ENCODE measurements at places on chromosomes 7 and 10.

DNA sequence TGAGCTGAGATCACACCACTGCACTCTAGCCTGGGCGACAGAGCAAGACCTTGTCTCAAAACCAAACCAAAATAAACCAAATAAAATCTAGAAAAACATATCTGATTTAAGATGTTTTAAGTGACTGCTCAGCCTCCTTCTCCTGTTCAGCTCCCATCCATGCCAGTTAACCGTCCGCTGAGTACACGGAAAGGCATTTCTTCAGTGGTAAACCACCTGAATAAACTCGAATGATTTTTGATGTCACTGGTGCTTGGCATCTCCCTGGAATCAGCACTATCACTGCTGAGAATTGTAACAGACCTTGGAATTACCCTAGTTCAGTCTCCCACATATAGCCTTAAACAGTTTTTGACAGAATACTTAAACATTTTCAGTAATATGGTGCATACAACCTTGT is 24.1 kb upstream of the NRCAM start:
- no peak for DNase-seq

- DNase-seq, result no peak
These were observed 399.8 kb downstream of the HTR7 start for GRCh38 chr10:90458054-90458453.

GRCh38 chr7:143901332-143901667 is 676 bp downstream of the TCAF1 start:
- no peak for DNase-seq

DNA sequence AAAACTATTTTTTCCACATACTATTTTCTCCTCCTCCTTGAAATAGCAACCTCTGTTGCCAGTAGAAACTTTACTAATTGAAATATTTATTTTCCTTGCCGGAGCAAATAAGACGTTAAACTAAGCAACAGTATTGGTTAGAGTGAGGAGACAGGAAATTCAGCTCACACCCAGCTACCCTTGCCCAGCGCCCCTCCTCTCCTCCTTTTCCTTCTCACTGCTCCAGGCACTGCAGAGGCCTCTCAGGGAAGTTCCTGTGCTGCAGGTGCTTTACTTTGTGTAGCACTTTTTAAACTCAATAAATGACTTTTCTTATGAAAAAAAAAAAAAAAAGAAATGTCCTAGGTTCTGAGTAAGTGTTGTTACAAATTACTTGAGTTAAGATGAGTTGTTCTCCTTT is 134.0 kb downstream of the SEMA3E start:
- DNase-seq, result no peak

GRCh38 chr10:122490268-122490667 is 28.9 kb downstream of the HTRA1 start:
- no peak for DNase-seq

- DNase-seq, result no peak
These were observed 44.4 kb downstream of the MYPN start for GRCh38 chr10:68153473-68154210.

DNA sequence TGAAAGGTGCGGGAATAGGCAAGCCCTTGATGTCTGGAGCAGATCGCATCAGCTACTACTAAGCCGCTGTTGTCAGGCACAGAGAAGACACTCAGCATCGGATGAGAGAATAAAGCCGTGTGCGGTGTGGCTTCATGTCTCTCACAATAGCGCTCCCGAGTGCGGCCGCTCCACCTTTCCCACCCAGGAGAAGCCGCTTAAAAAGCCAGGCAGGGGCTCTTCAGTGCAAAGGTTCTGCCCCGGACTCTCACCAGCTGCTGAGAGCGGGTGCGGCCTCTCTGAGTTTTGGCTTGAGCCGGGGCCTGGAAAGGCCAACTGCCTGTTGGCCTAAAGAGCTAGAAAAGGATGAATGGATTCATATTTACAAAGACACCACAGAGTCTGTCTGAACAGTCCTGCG is 600.6 kb downstream of the DNAJB6 start:
- DNase-seq, result no peak

DNA sequence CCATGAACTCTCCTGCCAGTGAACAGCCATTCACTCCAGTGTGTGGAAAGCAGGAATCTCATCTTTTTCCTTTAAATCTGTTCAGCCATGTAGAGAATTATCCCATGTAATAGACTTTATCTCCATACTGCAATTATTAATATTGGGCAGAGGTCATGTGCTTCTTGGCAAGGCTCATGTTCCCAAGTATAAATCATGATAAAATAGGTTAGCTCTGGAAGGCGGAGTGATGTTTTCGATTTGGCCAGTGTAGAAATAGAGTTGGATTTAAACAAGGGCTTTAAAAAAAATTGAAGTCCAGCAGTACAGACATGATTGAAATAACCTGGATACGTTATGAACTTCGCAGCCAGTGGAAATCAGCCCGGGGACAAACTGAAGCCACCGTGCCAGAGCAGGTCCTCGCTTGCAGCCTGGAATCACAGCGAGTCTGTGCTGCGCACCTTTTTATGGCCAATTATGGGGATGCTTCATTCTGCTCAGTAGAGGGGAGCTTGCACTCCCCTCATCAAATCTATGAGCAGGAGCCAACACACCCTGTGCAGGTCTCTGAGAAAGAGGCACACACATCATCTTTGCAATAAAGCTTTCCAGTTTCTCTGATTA is 654.0 kb upstream of the MKI67 start:
- DNase-seq, result no peak

- no peak for DNase-seq
These were observed 23.8 kb downstream of the TCF7L2 start for GRCh38 chr10:112973805-112974204.

GRCh38 chr10:110007161-110007700 is 553 bp upstream of the ADD3 start:
- DNase-seq, result no peak

DNA sequence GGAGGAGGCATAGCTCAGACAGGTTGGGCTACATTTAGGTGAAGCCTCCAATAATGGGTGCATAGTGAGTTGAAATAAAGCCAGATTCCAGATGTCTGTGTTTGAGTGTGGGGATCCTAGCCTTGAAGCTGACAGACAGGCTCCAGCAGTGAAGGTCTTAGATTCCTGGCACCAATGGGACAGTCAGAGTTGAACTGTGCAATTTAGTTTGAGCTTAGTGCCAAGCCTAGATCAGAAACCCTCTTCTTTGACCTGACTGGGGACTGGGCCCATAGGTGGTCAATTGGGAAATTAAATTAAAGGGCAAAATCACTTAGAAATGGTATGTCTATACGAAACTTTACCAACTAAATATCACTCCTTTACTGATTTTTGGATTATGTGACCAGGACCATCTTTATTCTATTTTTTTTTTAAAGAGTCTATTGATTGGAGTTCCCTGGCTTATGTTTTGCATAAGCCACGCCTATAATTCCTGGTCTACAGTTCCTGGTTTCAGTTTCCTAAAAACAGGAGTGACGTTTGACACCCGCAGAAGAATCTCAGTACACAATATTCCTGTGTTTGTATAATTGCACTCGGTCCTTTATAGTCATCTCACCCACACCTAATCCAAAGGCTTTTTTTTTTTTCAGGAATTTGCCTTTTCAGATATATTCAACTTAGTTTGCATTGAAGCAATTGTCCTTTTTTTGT is 201.4 kb downstream of the GFRA1 start:
- DNase-seq, result no peak

DNA sequence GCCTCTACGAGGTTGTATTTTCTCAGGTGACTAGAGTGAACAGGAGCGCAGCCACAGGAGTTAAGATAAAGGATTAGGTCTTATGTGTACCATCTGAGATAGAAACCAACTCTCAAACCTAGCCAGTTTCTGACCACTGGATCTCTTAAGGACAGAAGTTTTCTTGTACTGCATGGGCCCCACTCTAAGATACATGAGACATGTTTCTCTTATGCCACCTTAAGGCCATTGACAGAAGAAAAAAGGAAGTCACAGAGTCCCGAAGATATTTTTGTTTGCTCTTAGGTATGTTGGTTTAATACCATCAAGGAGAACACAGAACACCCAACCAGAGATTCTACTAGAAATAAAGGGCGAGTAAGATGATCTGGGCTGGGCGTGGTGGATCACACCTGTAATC is 335.8 kb downstream of the FRMD4A start:
- no peak for DNase-seq

DNA sequence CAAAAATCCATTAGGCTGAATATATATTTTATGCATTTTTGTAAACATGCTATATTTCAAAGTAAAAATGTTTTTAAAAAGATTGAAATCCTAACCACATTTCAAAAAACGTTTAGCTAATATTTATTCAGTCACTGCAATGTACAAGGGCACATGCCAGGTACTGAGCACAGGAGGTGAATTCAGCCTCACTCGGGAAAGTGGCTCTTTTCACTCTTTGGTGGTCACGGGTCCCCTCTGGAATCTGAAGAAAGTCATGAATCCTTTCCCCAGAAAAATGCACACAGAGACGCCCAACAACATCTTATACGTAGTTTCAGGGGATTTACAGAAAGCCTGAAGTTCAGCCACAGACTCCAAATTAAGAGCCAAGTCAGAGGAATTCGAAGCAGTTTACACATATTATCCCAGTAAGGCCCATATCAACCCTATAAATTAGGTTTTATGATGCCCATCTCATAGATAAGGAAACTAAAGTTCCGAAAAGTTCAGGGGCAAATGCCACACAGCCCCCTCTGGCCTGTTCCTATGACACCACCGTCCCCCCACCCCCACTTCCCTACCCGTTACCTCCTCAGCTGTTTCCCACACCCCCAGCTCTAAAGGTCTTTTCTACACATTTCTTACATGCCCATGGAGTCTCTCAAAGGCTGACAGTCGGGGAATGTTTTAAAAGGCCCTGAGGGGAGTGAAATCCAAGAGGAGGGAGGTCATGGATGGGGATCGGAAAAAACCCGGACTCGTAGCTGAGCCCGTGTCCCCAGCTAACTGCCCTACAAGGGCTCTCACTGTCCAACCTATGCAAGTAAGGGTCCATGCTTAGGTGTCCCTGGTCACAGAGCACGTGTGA is 9.6 kb upstream of the SVOPL start:
- DNase-seq, result no peak

GRCh38 chr7:101172854-101173751 is 7.0 kb downstream of the NAT16 start:
- no peak for DNase-seq

- no peak for DNase-seq
These were observed 83.7 kb downstream of the C10orf105 start for GRCh38 chr10:71635867-71636266.

DNA sequence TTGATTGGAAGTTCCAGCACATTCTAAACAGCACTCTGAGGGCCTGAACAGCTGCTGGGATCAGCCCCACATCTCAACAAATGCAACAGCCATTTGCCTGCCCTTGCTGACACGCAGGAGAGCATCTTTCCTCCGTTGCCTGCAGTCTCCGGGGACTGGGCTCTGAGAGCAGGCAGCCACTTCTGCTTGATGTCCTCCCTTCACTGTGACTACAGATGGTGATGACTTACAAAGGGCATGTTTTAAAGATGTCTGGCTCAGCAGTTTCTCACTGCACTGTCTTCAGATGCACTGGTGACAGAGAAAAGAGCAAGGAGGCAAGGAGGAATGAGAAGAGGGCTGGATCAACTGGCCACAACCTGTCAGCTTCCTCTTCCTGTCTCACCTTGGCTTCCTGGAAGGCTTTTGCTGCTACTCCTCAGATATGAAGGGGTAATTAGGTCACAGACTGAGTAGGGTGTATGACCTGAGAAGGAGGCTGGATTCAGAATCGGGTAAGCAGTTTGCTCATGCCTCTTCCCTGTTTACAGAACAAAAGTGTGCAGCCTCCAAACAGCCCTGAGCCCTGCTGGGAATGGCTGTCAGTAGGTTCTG is 143.5 kb upstream of the GHITM start:
- no peak for DNase-seq

DNA sequence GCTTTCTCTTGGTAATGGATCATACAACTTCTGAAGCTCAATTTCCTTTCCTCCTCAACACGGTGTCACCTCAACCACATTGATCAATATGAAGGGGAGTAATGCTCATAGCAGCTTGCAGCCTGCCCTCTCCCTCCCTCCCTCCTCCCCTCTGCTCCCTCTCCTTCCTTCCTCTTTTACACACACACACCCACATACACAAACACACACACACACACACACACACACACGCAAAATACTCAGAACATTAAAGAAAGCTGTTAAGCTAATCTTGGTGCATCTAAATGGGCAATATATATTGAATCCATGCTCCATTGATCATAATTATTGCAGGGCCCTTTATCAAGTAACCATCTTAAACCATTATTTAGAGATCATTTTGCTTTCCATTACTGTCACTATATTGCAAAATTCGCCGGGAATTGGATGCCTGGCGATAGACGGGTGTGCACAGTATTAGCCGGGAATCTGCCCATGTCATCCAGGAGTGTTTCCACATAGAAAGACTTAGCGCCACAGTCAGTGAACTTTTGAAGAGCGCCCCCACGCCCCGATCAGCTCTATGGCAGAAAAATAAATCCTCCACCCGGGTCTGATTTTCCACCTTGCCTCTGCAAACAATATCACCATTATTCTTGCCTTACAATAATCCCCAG is 122.0 kb downstream of the PRLHR start:
- no peak for DNase-seq

- DNase-seq, result no peak
These were observed 232.7 kb downstream of the IMMP2L start for GRCh38 chr7:111329367-111330234.

DNA sequence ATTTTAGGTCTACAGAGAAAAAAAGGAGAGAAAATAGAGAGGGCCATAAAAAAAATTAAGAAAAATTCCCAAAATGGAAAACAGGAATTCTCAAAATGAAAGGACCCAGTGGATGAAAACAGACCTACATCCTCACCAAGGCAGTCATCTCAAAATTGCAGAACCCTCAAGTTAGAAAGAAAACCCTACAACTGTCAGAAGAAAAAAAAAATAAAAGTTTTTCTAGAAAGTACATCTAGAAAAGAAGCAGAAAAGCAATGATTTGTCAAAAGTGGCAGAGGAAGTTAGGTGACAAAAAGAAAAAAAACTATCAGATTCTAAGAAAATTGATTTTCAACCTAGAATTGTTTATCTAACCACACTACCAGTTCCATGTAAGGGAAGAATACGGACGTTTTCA is 167.6 kb upstream of the LRGUK start:
- no peak for DNase-seq

- no peak for DNase-seq
These were observed 63.7 kb downstream of the PRKG1 start for GRCh38 chr10:51137756-51138529.

- no peak for DNase-seq
These were observed 62.7 kb downstream of the HPSE2 start for GRCh38 chr10:99172950-99173349.

- no peak for DNase-seq
These were observed 35.5 kb upstream of the NCAPG2 start for GRCh38 chr7:158740013-158740656.

- no peak for DNase-seq
These were observed 16.4 kb upstream of the SRRM3 start for GRCh38 chr7:76185187-76185896.

Measured in CD4-positive, alpha-beta T cell treated with Interleukin-4 for 4 hours (primary cell).